GM23338 (cell line): ENCODE measurements at places on chromosomes 2 and 18. TPM values are rescaled to one million over a fixed set of nuclear protein-coding genes. Genes with fewer than 3 reads are reported as not detected.

DNA sequence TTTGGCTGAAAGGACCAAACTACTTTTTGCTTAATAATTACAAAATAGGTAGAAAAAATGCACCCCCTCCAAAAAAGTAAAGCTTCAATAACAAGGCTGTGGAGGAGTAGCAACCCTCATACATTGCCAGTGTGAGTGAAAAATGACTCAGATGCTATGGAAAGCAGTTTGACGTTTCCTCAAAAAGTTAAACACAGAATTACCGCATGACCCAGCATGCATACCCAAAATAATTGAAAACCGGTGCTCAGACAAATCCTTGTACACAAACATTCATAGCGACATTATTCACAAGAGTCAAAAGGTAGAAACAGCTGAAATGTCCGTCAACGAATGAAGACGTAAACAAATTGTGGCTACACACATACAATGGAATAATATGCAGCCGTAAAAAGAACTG lies 38.8 kb upstream of the DAPL1 start:
- DNase-seq = no peak

DNA sequence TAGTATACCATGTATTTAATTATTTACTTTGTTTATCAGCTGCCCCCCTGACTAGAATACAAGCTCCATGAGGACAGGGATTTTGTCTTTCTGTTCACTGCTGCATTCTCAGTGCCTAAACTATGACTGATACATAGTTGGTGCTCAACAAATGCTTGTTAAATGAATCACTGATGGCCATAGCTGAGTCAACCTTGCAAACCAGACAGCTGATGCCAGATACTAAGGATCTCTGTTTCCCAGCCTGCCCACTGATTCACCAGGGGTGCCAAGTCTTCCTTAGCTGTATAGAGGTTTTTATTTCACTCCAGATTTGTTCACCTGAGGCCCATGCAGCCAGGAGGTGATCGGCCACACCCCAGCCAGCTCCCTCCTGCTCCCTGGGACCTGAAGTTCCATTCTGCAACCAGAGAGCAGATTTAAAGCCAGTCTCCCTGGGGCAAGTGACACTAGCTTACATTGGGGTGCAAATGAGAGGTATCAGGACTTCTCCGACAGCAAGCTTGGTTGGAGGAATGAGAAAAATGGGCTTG lies 92.2 kb downstream of the C1QL2 start:
- no peak for DNase-seq

GRCh38 chr2:62181843-62182242 lies 14.1 kb upstream of the B3GNT2 start:
- no peak for DNase-seq

DNA sequence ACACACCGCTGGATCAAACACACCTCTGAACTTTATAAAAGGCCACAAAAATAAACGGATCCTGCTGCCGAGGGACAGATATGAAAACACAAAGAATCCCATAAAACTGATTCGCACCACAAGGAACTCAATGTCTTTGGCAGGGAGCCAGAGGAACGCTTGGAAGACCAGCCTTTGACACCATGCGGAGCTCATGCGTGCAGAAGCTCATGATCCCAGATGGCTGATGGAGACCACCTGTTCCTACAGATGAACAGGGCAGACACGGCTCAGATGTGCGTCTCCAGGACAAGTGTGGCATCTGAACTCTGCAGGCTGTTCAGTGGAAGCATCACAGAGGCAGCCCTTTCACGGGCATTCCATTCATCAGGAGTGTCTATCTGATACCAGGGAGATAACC lies 24.9 kb downstream of the COPS9 start:
- DNase-seq = no peak

GRCh38 chr2:11074246-11074820 lies 80.9 kb upstream of the SLC66A3 start:
- no peak for DNase-seq

DNA sequence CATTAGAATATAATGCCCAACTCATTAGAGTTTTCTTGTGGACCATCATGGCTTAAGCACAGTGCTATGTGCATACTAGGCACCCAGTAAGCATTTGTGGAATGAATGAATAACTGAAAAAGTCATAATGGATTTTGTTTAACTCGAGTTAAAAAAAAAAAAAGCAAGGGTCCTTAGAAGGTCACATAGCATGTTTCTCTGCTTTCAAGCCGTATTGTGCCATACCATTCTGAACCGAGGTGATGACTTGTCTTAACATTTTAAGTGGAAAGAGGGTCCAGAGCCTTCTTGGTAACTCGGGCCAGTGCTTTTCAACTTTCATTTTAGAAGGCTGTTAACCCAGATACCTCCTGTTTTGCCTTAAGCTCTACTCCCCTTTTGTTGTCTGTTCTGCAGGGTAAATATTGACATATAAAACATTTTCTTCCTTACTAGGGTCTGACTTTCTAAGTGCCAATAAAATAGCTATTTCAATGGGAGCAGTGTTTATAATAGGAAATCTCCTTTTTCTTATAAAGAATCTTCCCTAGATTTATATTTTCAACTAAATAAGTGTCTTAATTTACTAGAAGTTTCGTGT lies 787 bp upstream of the ADGRF3 start:
- no peak for DNase-seq

- no peak for DNase-seq
Observed at GRCh38 chr2:70671092-70671675, 96.8 kb downstream of the ADD2 start.

GRCh38 chr2:31253356-31254131 lies 19.6 kb downstream of the EHD3 start:
- peak; percentile 45 for DNase-seq

- DNase-seq = no peak
Observed at GRCh38 chr2:106054880-106055655, 139.0 kb downstream of the UXS1 start.

DNA sequence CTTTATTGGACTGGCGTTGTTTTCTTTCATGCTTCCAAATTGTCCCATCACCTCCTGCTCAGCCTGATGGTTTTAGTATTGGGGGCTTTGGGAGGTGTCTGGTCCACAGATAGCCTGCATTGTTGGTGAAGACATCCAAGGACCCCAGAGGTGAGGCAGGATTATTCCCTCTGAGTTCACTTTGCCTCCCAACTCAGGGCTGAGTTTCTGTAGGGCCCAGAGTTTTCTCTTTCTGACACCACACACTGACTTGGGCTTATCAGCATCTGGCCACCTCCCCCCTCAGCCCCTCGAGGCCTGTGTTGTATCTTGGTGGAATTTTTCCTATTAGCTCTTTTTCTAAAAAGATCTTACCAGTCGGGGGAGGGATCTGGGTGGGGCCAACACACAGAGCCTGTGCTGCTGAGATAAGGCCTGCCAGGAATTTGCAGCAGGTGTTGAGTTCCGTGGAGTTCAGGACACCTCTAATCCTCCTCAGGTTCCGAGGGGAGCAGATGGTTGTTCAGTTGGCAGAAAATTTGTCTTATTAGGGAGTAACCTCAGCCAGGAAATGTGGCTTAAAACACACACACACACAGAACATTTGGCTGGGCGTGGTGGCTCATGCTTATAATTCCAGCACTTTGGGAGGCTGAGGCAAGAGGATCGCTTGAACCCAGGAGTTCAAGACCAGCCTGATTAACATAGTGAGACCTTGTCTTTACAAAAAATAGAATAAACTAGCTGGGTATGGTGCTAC lies 7.3 kb downstream of the EMILIN2 start:
- DNase-seq = no peak

GRCh38 chr18:489244-490023 lies 11.1 kb downstream of the COLEC12 start:
- no peak for DNase-seq

DNA sequence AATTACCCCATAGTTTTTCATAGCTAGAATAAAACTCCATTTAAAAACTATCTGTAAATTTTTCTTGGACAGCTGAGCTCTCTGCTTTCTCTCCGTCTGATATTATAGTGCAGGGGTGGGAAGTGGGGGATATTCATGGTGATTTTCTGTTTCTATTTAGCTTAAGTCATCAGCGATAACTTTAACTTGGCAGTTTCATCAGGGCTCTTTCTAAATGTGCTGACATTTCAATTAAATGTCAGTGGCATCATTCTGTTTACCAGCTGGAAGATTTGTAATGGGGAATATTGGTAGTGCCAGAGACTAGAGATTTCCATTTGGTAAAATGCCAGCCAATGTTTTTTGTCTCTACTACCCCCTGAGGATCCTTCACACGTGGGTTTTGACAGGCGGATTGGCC lies 53.5 kb upstream of the CAPN13 start:
- DNase-seq = no peak

GRCh38 chr2:56739413-56739812 lies 555.6 kb downstream of the CCDC85A start:
- no peak for DNase-seq

- DNase-seq = no peak
Observed at GRCh38 chr2:10404324-10405143, 43.6 kb downstream of the ODC1 start.

DNA sequence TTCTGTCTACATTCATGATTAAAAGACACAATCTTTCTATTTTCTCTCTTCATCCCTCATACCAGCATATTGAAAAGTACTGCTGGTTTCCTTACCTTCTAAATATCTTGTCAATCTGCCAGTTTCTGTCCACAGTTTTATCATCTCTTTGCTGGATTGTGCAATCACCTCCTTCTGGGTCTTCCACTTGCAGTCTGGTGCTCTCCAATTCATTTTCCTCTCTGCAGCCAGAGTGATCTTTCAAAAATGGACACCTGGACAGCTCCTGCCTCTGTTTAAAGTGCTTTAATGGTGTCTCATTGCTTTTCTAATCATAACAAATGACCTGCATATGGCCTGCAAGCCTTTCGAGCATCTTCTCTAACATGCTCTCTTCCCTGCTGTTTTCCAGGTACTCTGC lies 94.0 kb downstream of the C1QL2 start:
- DNase-seq = no peak

DNA sequence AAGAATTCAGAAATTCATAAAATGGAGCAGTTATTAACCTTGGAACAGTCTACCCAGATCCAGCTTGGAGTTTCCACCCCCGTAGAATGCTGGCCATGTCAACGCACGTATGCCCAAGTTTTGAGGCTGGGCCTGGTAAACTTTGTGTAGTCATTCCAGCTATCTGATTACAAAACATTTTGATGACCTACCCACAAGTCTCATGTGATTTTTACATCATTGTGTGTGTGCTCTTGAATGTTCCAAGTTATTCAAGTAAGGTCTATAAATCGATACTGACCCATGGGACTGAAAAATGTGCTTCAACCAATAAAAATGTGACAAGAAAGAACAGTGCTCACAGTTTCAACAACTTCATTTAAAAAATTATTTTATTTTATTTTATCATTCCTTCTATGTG lies 32.5 kb upstream of the ICOS start:
- DNase-seq = no peak

GRCh38 chr18:23828426-23828825 lies 139.2 kb downstream of the LAMA3 start:
- no peak for DNase-seq

Gene CABLES1
- 8.8 and 12.4 TPM in 2 replicates for total RNA-seq

Gene MEP1B
- total RNA-seq = not detected in 2 replicates

Gene DNAJC5G
- total RNA-seq = 0.39 and 0.59 TPM in 2 replicates

Gene ITPRIPL1
- 9.3 and 14.0 TPM in 2 replicates for total RNA-seq
